Cardiac ventricle fibroblast (primary cell): ENCODE measurements at places on chromosomes 16 and 17. TPM values are rescaled to one million over a fixed set of nuclear protein-coding genes. Genes with fewer than 3 reads are reported as not detected.

The FN3KRP gene
- total RNA-seq, result 15.8 and 16.0 TPM in 2 replicates

The CCL5 gene
- total RNA-seq, result not detected in 2 replicates

The SGCA gene
- 0.37 and 2.0 TPM in 2 replicates for total RNA-seq

The ARL16 gene
- 23.2 and 26.5 TPM in 2 replicates for total RNA-seq

The MSRB1 gene
- total RNA-seq, result 17.0 and 17.8 TPM in 2 replicates

The SPIRE2 gene
- total RNA-seq, result 2.3 and 4.4 TPM in 2 replicates

The ABHD15 gene
- total RNA-seq, result 10.9 and 11.4 TPM in 2 replicates

The CRISPLD2 gene
- 5.8 and 10.7 TPM in 2 replicates for total RNA-seq

The CCDC154 gene
- total RNA-seq, result 0.39 TPM in 1 of 2 replicates, not detected in the other

The CA7 gene
- not detected in 2 replicates for total RNA-seq

The FN3K gene
- total RNA-seq, result 0.68 and 5.1 TPM in 2 replicates

The G6PC1 gene
- not detected in 2 replicates for total RNA-seq

The KRTAP16-1 gene
- total RNA-seq, result not detected in 2 replicates

The KCNJ18 gene
- not detected in 2 replicates for total RNA-seq

The RGS9 gene
- total RNA-seq, result 0.81 and 2.2 TPM in 2 replicates

The TRIM16 gene
- total RNA-seq, result 27.2 and 31.4 TPM in 2 replicates

The USP43 gene
- total RNA-seq, result not detected in 2 replicates

The TBC1D24 gene
- 6.5 and 7.4 TPM in 2 replicates for total RNA-seq

The C1QL1 gene
- total RNA-seq, result 0.31 TPM in 1 of 2 replicates, not detected in the other

The EFNB3 gene
- total RNA-seq, result 7.0 and 8.4 TPM in 2 replicates

The KRTAP2-1 gene
- not detected in 2 replicates for total RNA-seq
